ENCODE measurements at places on chromosomes 5 and 9.

DNA sequence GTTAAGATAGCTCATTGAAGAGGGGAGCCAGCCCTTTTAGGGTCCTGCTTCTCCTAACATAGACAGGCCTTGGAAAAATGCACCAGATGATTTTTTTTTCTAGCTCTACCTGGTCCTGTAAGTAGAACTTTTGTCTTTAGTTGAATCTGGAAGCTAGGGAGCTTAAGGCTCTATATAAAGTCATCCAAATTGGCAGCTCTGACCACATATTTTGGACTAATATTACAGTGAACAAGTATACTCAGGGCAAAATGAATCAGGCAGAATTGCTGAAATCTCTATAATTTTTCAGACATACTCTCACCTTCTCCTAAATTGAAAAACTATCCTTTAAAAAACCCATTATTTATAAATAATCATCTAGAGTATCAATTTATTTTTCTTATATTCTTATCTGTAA is 375.6 kb downstream of the OSTF1 start:
- no peak for DNase-seq

- no peak for DNase-seq
These were observed 251.8 kb downstream of the PBX3 start for GRCh38 chr9:125998837-125999503.

DNA sequence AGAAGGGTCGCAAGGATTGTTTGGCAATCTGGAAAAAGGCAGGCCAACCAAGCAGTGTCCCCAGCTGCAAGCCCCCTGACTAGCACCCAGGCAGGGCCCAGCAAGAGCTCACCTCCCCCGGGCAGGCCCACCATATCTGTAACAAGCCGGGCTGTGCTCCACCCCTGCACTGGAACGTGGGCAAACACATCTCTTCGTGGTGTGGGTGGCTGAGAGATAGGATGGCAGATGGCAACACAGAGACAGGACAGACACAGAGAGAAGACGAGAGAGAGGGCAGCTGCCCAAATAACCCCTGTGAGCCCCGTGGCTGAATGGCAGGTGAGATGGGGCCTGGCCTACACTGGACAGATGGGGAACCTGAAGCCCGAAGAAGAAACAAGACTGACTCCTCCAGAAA is 9.4 kb downstream of the BBLN start:
- no peak for DNase-seq

- no peak for DNase-seq
These were observed 6.7 kb downstream of the LRRC70 start for GRCh38 chr5:62585306-62585705.

- no peak for DNase-seq
These were observed 2.5 kb downstream of the JADE2 start for GRCh38 chr5:134527961-134528424.

GRCh38 chr5:68381060-68381459 is 165.5 kb downstream of the PIK3R1 start:
- DNase-seq: no peak

DNA sequence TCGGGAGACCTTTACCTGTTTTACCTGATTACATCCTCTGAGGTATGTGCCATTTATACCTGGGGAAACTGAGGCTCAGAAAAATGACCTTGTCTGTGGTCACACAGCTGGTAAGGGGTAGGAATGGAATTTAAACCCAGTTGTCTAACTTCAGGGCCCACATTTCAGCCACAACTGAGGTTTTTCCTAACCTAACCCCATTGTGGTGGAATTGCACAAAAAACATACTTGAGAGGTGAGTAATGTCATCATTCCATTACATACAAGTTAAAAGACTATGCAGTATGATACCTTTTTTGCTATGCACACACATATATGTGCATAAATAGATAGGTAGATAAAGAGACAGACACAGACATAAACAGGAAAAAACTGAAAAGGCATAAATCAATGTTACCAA is 14.1 kb downstream of the FGF1 start:
- DNase-seq: peak; percentile 66

DNA sequence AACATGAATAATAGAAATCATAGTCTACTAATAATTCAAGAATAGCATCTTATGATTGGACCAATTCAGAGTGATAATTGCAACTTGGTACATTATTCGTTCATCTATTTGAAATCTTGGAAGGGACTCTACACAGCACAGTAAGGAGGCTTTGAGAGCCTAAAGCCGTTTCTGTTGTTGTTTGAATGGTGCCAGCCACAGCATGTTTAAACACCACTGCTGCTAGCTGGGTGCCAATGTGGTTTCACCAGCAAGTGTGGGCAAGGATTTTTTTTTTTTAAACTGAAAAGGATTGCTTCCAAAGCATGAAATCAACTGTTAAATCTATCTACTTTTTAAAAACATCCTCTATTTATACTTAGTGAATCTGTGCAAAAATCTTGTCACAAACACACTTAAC is 253.9 kb upstream of the MAP3K1 start:
- DNase-seq: no peak

DNA sequence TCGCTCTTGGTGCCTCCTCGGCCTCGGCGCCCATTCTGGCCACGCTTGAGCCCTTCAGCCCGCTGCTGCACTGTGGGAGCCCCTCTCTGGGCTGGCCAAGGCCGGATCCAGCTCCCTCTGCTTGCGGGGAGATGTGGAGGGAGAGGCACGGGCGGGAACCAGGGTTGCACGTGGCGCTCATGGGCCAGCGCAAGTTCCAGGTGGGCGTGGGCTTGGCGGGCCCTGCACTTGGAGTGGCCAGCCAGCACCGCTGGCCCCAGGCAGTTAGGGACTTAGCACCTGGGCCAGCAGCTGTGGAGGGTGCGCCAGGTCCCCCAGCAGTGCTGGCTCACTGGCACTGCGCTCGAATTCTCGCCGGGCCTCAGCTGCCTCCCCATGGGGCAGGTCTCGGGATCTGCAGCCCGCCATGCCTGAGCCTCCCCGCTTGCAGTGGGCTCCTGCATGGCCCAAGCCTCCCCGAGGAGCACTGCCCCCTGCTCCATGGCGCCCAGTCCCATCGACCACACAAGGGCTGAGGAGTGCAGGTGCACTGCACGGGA is 106.4 kb downstream of the SMC2 start:
- no peak for DNase-seq

DNA sequence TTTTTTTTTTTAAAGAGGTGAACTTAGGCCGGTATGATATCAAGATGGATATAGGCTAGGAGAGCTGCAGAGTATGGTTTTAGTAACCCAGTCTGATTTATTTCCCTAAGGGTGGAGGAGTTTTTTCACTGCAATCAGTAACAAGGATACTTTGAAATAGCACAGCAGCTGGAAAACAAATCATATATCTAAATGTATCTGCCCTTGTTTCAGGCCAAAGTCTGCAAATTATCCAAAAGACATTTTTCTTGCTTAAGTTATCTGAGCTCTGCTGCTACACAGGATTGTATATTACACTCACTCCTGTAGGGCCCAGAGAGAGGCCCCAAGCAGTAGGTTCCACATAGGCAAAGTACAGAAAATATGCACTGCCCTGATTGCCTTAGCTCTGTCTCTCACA is 222.4 kb downstream of the NTRK2 start:
- no peak for DNase-seq

GRCh38 chr5:72618708-72619107 is 111.5 kb upstream of the ZNF366 start:
- no peak for DNase-seq

Data from fibroblast of skin of scalp (primary cell).